ENCODE measurements at places on chromosomes 16 and 17.

DNA sequence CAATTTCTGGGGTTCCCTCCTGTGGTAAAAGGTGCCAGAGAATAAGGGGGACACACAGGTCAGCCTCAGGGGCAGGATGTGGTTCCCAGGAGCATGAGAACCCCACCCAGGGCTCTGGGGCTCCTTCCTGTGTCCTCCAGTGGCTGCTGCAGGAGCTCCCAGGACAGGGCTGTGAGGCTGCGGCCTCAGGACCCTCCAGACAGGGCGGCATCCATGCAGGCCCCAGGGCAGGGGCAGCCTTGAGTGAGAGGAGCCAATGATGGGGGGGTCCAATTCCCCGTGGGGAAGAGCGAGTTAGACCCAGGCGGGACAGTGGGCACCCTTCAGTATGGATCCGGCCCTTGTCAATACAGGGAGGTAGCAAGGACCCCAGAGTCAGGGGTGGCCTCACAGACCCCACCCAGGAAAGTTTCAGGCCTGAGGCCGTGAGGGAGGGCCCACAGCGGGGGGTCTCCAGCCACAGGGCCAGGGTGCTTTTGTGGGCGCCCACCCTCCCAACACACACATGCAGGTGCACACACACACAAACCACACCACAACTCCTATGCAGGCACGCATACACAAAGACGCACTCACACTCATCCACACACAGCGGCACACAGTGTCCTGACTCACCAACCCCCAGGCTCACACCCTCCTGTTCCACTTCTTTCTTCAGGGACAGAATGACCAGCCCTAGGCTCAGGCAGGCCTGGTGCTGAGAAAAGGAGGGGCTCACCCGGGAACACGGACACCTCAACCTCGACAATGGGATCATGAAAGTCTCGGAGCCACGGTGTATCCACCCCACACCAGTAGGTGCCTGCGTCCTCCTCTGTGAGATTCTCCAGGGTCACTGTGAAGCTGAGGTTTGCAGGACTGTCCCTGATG is 1.8 kb downstream of the CD300C start:
- no peak for DNase-seq

GRCh38 chr17:37438141-37438540 is 31.5 kb downstream of the TADA2A start:
- DNase-seq: no peak

- DNase-seq: no peak
These were observed 119.0 kb upstream of the EEF2KMT start for GRCh38 chr16:5216441-5217080.

GRCh38 chr17:2874189-2874686 is 78.0 kb downstream of the RAP1GAP2 start:
- no peak for DNase-seq

GRCh38 chr16:85137323-85138072 is 25.2 kb upstream of the CIBAR2 start:
- DNase-seq: no peak

DNA sequence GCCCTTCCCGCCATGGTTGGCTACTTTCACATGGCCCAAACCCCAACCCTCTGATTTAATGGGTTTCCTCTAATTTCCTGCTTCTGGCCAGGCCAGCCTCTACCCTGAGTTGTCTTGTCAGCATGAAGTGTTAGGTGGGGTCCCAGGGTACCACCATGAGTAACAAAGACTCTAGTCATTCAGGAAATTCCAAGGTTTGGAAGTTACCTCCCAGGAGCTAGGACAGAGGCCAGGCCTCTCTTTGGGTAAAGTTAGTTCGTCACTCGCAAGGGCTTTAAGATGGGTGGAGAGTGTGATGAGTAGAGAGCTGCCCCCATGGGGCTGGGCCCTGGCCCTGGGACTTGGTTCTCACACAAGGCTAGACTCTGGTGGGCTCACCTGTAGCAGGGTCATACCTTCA is 54.6 kb downstream of the PLD6 start:
- no peak for DNase-seq

- DNase-seq: peak; percentile 60
These were observed 3.5 kb downstream of the LIMD2 start for GRCh38 chr17:63696381-63696961.

DNA sequence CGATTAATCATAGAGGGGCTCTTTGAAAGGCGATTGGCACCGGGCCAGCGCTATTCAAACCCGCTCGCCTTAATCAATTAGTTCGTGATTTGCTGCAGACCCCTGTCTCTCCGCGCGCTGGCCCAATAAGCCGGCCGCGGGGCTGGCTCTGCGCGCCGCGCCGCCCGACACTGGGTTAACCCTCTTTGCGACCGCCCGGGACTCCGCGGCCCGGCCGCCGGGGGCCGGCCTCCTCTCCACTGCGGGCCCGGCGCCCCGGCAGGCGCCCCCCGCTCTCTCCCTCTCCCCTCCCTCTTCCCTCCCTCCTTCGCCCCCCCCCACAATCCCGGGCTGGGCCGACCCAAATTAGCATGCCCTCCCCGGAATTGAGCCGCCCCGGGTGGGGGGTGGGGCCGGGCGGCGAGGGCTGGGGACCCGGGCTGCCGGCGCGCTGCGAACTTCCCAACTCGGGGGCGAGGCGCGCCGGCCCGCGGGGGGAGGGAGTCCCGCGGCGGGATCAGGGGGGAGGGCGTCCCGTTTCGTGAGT is 428 bp upstream of the SALL1 start:
- no peak for DNase-seq

DNA sequence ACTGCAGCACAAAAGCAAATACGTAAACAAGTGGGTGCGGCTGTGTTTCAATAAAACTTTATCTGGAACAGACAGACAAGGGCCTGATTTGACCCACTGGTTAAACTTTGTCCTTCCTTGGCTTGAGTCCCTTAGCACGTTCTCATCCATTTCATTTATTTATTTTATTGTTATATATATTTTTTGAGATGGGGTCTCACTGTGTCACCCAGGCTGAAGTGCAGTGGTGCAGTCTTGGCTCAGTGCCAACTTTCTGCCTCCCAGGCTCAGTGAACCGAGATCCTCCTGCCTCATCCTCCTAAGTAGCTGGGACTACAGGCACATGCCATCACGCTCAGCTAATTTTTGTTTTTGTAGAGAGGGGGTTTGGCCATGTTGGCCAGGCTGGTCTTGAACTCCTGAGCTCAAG is 64.3 kb downstream of the MYH11 start:
- no peak for DNase-seq

DNA sequence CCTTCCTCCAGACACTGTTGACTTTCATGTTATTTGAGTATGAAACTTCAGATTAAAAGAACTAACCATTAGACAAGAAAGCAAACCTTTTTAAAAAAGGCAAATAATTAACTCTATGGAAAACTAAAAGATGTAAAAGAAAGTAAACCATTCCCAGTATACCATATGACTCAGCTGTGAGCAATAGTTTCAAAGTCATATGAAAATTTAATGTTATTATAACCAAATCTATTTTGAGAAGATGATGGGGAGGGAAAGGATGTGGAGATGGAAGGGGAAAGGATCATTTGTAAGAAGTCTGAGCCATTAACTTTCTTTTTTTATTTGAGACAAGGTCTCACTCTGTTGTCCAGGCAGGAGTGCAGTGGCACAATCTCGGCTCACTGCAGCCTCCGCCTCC is 131.8 kb downstream of the IRX5 start:
- DNase-seq: no peak

- no peak for DNase-seq
These were observed 390.6 kb upstream of the ERCC4 start for GRCh38 chr16:13529193-13529982.

DNA sequence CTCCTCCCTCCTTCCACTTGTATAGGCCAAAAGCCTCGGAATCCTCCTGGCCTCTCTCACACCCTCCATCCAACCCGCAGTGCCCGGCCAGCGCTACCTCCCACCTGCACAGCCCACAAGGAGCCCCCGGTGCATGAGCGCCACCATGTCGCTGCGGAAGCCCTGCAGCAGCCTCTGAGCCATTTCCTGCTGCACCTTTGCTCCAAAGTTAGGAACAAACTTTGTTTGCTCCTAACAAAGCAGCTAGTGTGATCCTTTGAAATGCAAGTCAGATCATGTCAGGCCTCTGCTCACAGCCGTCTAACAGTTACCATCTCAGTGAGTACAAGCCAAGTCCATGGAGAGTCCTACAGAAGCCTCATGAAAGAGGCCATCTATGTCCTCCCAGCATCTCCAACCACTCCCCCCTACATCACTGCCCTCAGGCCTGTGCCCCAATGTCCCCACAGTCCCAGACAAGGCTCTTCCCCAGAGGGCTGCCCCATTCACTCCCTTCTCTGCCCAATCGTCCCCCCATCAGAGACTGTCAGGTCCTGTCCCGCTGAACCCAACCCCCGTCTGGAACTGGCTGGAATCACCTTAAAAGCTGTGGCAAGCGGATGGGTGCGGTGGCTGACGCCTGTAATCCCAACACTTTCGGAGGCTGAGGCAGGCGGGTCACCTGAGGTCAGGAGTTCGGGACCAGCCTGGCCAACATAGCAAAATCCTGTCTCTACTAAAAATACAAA is 7.5 kb downstream of the DCAKD start:
- DNase-seq: no peak

- no peak for DNase-seq
These were observed 3.9 kb upstream of the TMEM114 start for GRCh38 chr16:8594149-8594666.

GRCh38 chr17:45750779-45751440 is 33.2 kb upstream of the CRHR1 start:
- DNase-seq: no peak

DNA sequence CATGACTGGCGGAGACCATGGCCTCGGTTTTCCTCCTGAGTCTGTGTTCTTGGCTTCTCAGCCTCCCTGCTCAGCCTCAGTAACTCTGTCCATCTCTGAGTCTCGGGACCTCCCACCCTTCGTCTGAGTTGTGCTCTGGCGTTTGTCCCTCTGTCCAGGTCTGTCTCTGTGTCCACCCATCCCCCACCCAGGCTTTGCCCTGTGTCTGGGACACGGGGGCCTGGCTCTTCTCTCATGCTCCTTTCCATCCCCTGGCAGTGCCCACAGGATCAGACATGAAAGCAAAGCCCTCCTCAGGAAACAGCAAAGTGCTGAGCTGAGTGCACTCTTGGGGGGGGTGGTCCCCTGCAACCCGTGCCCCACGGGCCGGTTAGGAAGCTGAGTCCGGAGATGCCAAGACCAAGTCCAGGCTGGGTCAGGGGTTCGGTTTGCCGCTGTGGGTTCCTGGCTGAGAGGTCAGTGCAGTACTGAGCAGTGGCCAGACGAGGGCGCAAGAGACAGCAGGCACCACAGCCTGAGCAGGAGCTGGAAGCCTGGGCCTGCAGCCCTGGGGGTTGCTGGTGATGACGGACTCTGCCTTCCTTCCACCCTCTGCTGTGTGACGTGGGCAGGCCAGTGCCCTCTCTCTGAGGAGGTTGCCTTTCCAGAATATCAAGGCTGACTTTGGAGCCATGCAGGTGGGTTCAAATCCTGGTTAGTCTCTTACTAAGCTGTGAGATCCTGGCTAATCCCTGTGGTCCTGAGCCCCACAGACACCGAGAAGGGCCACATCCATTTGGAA is 2.5 kb downstream of the P2RX1 start:
- peak; percentile 89 for DNase-seq

DNA sequence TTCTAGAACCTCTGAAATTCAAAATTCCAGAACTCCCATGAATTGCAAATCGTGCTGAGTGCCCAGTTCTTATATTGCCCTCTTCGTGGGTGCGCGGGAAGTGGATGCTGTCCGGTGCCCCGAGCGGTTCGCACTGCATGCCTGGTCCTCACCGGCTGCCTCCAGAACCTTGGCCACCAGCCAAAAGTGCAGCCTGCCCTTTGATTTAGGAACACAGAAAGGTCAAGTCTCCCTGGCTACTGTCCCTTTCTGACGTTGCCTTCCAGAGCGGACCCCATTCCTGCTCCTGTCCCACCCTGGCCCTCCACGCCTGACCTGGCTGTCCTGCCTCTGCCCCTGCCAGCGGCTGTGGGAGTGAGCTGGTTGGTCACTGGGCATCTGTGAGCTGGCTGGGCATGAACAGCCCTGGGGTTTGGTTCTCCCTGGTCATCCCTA is 9.7 kb downstream of the NEUROD2 start:
- no peak for DNase-seq

DNA sequence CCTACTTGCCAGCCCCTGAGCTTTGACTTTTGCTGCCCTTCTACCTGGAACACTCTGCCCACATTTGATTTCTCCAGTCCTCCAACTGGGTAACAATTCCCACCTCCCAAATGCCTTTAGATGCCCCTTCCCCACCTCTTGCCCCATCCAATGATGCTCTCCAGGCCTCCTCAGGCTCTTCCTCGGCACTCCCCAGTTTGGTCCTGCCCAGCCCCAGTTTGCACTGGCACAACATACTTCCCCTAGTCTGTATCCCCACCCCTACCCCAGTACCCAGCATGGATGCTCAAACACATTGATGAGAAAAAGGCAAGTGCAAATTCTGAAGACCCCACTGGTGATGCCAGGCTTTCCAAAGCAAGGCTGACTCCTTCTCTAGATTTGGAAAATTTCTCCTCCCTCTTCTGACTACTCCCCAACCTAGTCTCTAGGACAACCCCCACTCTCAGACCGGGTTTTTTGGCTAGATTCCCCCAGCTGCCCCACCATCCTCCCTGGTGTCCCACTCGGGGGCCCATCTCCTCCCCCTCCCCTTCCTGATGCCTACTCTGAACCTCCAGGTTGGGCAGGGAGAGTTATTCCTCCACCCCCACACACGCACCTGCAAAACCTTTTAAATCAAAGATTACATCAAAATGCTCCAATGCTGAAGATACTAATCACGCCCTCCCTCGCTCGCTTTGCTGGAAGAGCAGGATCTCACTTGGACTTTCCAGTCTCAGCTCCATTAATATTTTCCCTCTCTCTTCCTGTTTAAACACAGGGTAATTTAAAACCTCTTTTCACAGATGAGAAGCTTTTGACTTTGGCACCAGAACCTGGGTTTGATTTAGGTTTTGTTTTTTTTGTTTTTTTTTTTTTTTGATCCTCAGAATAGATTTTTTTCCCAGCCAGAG is 94.9 kb downstream of the TMEM132E start:
- no peak for DNase-seq

GRCh38 chr16:87656328-87656727 is 54.0 kb downstream of the JPH3 start:
- DNase-seq: no peak

- no peak for DNase-seq
These were observed 164.4 kb upstream of the ASIC2 start for GRCh38 chr17:33457477-33457876.

DNA sequence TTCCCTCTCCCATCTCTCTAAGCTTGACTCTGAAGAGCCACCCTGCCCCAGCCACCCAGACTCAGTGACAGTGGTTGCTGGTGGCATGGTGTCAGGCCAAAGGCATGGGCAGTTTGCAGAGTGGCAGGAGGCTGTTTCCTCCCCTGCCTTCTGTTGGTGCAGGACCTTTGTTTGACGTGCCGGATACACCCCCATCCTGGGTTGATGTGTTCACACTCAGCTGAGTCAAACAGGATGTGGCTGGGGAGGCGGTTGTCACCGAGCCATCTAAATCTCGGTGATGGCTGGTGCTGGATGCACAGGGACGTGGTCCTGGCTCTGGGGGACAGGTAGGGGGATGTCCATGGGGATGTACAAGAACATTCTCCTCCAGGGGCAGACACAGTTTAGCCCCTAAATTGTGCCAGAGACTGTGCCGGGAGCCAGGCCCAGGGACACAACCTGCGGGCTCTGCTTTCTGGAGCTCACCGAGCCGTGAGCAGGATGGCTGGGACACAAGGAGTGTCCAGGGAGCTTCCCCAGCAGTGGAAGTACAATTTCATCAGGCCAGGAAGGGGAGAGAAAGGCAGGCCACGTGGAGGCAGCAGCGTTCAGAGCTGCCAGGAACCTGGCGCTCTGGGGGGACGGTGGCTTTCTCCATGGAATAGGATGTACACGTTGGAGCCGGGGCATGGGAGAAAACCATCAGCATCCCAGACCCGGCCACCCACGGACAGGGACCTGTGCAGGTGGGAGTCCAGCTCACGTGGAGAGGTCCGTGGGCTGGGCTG is 264.2 kb downstream of the SEC14L1 start:
- DNase-seq: peak; percentile 94

Measured in activated CD4-positive, alpha-beta memory T cell treated with anti-CD3 and anti-CD28 coated beads for 36 hours (primary cell).